ENCODE measurements at places on chromosomes 1 and 21.

DNA sequence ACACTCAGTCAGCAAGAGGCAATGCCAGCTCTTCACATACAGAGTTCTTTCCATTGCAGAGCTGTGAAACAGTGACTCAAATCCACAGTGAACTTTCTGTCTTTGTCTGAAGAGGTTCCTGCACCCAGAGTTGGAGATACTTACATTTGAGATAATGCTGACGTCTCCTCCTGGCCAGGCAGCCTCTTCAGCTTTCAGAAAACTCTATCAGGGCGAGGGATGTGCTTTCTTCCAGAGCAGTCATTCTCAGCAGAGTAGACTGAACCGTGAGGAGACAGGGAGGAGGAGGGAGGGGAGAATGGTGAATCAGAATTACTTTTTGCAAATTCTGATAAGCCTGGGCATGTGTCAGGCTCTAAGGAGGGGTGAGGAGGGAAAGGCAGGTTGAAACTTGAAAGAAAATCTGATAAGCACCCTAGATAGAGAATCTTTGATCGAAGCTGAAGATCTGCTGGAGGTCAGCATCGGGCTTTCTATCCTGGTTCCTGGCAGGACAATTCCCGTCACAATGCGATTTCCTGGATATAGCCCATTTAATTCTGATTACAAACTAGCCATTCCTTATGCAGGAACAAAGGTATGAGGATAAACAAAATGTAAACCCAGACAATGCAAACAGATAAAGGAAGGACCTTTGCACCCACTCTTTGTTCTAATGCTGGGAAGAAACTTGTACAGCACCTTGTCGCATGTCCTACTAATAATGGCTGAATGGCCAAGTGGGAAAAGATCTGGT, 18.9 kb upstream of the NID1 start:
- DNase-seq, result no peak

DNA sequence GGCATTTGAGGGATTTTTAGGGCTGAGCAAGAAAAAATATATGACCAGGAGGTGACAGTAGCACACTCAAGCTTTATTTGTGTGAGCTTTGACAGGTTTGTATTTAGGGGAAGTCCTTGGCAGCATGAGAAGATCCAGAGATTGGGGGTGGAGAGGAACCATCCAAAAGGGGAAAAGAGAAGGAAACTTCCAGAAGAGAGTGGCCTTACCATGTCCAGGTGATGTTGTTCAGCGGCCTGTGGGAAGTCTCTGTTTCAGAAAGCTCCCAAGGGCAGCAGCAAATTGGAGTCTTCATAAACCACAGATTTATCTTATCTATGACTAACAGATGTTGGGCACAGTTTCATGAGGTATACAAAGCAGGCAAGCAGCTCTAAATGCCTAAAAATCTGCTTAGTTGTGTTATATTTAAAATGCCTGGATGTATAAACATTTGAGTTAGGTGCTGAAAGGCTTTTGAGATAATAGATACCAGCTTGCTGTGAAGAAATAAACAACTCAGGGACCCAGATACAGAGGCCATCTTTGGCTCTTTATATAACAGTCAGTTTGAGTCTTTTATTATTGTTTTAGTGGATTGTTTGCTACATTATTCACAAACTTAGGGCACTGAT, 21.2 kb upstream of the ADAR start:
- no peak for DNase-seq

GRCh38 chr21:25934130-25934529, 199.4 kb downstream of the GABPA start:
- DNase-seq, result no peak

- peak; percentile 43 for DNase-seq
Measured at GRCh38 chr21:37370152-37371040, 3.8 kb downstream of the DYRK1A start.

DNA sequence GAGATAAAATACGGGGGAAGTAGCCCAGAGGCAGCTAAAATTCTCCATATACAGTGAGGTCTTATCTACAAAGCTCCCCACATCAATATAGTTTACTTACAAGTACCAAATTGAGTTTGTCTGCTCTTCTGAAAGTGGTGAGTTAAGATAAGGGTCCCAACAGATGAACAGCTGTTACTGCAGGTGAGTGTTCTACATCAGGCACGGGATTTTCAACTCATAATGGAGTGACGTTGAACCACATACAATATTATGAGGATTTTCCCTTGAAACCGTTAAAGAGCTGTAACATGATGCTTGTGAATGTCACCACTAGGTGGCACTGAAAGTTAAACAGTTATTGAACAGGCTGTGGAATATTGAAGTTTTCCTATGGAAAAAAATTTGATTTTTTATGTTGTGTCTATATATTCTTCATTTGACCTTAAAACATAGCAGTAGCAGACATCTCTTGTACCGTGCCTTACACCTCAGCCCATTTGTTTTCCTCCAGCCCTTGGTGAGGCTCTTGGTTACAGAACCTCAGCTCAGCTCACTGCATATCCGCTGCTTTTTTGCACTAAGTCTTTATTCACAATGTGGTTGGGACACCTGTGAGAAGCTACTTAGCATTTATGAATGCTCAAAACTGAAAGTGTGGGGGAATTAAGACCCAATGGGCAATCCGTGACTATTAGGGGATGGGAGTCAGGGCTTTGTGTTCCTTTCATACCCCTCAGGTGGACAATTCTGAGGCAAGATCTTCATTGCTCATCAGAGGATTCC, 23.2 kb downstream of the CD1D start:
- DNase-seq, result no peak

GRCh38 chr1:61436016-61436415, 288.9 kb downstream of the TM2D1 start:
- DNase-seq, result no peak

GRCh38 chr1:117753652-117754051, 147.8 kb downstream of the TENT5C start:
- DNase-seq, result no peak

- DNase-seq, result no peak
Measured at GRCh38 chr21:46011267-46011967, 29.8 kb downstream of the COL6A1 start.

DNA sequence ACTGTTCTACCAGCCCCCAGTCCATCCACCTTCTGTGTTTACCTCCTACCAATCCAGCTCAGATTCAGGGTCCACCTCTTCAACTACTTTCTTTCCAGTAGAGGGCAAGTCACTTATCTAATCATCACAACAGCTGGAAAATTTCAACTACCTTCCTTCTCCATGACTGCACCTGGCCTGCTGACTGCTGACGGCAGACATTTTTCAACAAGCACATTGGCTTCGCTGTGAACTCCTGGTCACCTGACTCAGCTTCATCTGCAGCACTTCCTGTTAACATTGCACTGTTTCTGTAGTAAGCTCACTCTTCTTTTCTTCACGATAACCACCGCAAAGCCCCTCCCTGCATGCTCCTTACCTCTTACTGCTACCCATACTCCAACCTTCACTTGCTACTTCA, 405.7 kb downstream of the NTNG1 start:
- no peak for DNase-seq

GRCh38 chr1:107496002-107496401, 355.2 kb downstream of the NTNG1 start:
- no peak for DNase-seq

GRCh38 chr1:36771660-36772284, 262.5 kb downstream of the GRIK3 start:
- DNase-seq, result no peak

GRCh38 chr1:51247022-51247421, 10.9 kb downstream of the RNF11 start:
- no peak for DNase-seq

GRCh38 chr1:28642056-28642846, 616 bp downstream of the TAF12 start:
- no peak for DNase-seq

- peak; percentile 35 for DNase-seq
Measured at GRCh38 chr1:226649780-226650179, 89.3 kb downstream of the ITPKB start.

Data from DMS 273 treated with DMSO at 0.1 percent for 48 hours (cell line).